ENCODE measurements at places on chromosomes 11 and 22. TPM values are rescaled to one million over a fixed set of nuclear protein-coding genes. Genes with fewer than 3 reads are reported as not detected.

RIC3 gene
- total RNA-seq: 8.2 TPM

GAL3ST1 gene
- not detected for total RNA-seq

CCDC87 gene
- not detected for total RNA-seq

MMP3 gene
- total RNA-seq: not detected

OR56A1 gene
- not detected for total RNA-seq

LARGE2 gene
- total RNA-seq: 0.33 TPM

MMP13 gene
- total RNA-seq: not detected

TMEM191B gene
- total RNA-seq: not detected

FLRT1 gene
- total RNA-seq: not detected

RPS3 gene
- 3,872 TPM for total RNA-seq

MMP12 gene
- total RNA-seq: not detected

NRGN gene
- 6.8 TPM for total RNA-seq

SAMM50 gene
- total RNA-seq: 46.3 TPM

PAX6 gene
- total RNA-seq: not detected

TCN1 gene
- total RNA-seq: not detected

FIBIN gene
- total RNA-seq: not detected

SEC14L6 gene
- total RNA-seq: not detected

SYT12 gene
- not detected for total RNA-seq

GNG3 gene
- not detected for total RNA-seq

MIOX gene
- total RNA-seq: not detected

GAL3ST3 gene
- not detected for total RNA-seq

CRYAB gene
- total RNA-seq: not detected

INS gene
- total RNA-seq: not detected

DEUP1 gene
- total RNA-seq: not detected

BRD1 gene
- 51.7 TPM for total RNA-seq

SIDT2 gene
- 34.0 TPM for total RNA-seq

SMIM38 gene
- total RNA-seq: 0.07 TPM

ANO9 gene
- 93.3 TPM for total RNA-seq

NAGA gene
- 21.1 TPM for total RNA-seq

LDHAL6A gene
- total RNA-seq: not detected

UCP2 gene
- total RNA-seq: 396 TPM

SEPTIN5 gene
- total RNA-seq: 0.29 TPM

OR10D3 gene
- not detected for total RNA-seq

DLG2 gene
- total RNA-seq: 0.78 TPM

MMP7 gene
- total RNA-seq: not detected

OR5P2 gene
- total RNA-seq: not detected

RTN3 gene
- total RNA-seq: 67.7 TPM

Measured in activated naive CD4-positive, alpha-beta T cell treated with anti-CD3 and anti-CD28 coated beads, Interleukin-2, amount 10 ng/mL, durations not matched to agents 5 hours and 36 hours (primary cell).